ENCODE measurements at places on chromosomes 2 and 18.

DNA sequence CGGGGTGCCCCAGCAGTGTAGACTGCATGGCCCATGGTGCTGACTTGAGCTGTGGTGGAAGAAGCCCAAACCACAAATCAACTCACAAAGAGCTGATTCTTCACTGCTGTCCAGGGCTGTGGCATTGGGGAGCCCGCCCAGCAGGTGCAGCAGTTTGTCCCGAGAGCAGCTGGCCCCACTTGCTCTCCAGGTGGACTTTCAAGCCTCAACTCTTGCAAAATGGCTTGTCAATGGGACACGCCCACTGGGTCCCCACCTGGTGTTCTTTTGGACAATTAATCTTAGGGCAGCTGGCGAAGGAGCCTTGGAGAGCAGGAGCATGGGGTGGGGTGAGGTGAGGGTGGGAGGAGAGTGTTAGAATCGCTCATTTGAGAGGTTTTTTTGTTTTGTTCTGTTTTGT, 117.9 kb downstream of the MYCN start:
- peaks cover 8% of the 10 kb centered on the region for H3K27me3 ChIP-seq
- H3K36me3 ChIP-seq, result peaks cover 4% of the 10 kb centered on the region
- H3K4me3 ChIP-seq, result no peak overlapping the region

- no peak overlapping the region for H3K27ac ChIP-seq
- no peak for DNase-seq
- H3K27me3 ChIP-seq, result no peaks in the 10 kb centered on the region
- H3K4me1 ChIP-seq, result no peaks in the 10 kb centered on the region
- no peaks in the 10 kb centered on the region for H3K36me3 ChIP-seq
Measured at GRCh38 chr18:39761273-39761672, 2193.8 kb upstream of the PIK3C3 start.

GRCh38 chr2:221426929-221427328, 145.2 kb downstream of the EPHA4 start:
- DNase-seq, result no peak
- H3K27me3 ChIP-seq, result no peaks in the 10 kb centered on the region
- no peak overlapping the region for H3K4me3 ChIP-seq
- no peak overlapping the region for H3K27ac ChIP-seq
- no peaks in the 10 kb centered on the region for H3K4me1 ChIP-seq

GRCh38 chr2:12300019-12300602, 416.6 kb upstream of the TRIB2 start:
- no peak for DNase-seq
- peaks cover 4% of the 10 kb centered on the region for H3K36me3 ChIP-seq
- H3K4me3 ChIP-seq, result no peak overlapping the region
- no peak overlapping the region for H3K27ac ChIP-seq

DNA sequence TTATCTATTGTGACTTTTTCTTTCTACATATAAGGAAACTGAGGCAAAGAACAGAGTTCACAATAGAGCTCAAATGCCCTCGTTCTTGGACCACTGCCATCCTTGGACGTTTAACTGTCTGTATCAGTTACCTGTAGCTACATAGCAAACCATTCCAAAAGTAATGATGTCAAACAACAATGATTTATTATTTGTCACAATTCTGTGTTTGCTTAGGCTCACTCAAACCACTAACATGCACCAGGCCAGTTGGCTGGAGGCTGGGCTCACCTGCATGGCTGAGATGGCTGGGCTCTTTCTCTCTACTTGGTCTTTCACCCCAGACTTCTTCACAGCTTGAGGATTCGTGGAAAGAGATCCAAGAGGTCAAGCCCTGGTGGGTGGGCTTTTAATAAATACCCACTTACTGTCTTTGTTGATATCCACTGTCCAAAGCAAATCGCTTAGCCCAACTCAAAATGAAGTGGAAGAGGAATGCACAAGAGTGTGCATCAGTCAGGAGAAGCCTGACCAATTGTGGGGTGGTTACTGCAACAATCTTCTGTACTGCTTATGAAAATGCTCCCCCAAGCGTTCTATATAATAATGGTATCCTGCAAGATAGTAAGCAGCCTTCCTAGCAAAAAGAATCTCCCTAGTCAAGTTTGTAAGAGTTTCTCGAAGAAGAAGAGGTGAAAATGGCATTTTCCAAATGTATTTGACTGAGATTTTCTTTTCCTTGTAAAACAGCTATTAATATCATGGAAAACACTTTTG, 163.5 kb upstream of the NT5C1B start:
- no peaks in the 10 kb centered on the region for H3K27me3 ChIP-seq
- no peaks in the 10 kb centered on the region for H3K4me1 ChIP-seq
- H3K36me3 ChIP-seq, result no peaks in the 10 kb centered on the region
- H3K27ac ChIP-seq, result no peak overlapping the region

DNA sequence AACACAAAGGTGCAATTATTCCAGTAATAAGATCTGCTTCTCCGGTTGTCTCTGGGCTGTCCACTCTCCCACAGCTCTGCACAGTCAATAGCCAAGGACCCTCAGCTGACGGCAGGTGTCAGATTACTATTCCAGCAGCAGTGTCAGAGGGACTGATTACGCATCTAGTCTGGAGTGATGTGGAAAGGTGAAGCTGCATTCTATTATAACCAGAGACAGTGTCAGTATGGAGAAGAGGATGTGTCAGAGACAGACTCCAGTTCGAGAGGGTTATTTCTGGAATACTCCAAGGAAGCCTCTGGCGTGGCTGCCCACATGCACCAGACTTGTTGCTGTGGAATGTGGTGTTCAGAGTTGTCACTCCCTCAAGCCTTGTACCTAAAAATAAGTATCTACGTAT, 163.6 kb upstream of the TMEM200C start:
- H3K27ac ChIP-seq, result no peak overlapping the region
- peaks cover 11% of the 10 kb centered on the region for H3K4me1 ChIP-seq
- no peak for DNase-seq
- H3K27me3 ChIP-seq, result peaks cover 5% of the 10 kb centered on the region
- no peaks in the 10 kb centered on the region for H3K36me3 ChIP-seq
- H3K4me3 ChIP-seq, result no peak overlapping the region

GRCh38 chr18:33161131-33161530, 279.4 kb downstream of the CCDC178 start:
- no peaks in the 10 kb centered on the region for H3K36me3 ChIP-seq
- no peak overlapping the region for H3K27ac ChIP-seq
- DNase-seq, result no peak

- no peaks in the 10 kb centered on the region for H3K27me3 ChIP-seq
- no peaks in the 10 kb centered on the region for H3K36me3 ChIP-seq
- no peak for DNase-seq
- no peak overlapping the region for H3K4me3 ChIP-seq
- no peak overlapping the region for H3K27ac ChIP-seq
Measured at GRCh38 chr18:42532119-42532518, 577.1 kb downstream of the PIK3C3 start.

GRCh38 chr2:162092658-162093556, 18.9 kb upstream of the DPP4 start:
- DNase-seq, result no peak
- no peak overlapping the region for H3K4me3 ChIP-seq
- peaks cover 18% of the 10 kb centered on the region for H3K4me1 ChIP-seq
- H3K36me3 ChIP-seq, result no peaks in the 10 kb centered on the region
- H3K27ac ChIP-seq, result no peak overlapping the region
